ENCODE measurements at places on chromosomes 5 and 9.

GRCh38 chr5:51376509-51376908 is 6.7 kb upstream of the ISL1 start:
- no peak for DNase-seq
- H3K4me1 ChIP-seq, result no peaks in the 10 kb centered on the region
- peaks cover 10% of the 10 kb centered on the region for H3K27me3 ChIP-seq
- no peaks in the 10 kb centered on the region for H3K36me3 ChIP-seq
- no peak overlapping the region for H3K4me3 ChIP-seq

GRCh38 chr9:23682891-23683431 is 143.1 kb downstream of the ELAVL2 start:
- no peaks in the 10 kb centered on the region for H3K36me3 ChIP-seq
- no peak overlapping the region for H3K4me3 ChIP-seq

DNA sequence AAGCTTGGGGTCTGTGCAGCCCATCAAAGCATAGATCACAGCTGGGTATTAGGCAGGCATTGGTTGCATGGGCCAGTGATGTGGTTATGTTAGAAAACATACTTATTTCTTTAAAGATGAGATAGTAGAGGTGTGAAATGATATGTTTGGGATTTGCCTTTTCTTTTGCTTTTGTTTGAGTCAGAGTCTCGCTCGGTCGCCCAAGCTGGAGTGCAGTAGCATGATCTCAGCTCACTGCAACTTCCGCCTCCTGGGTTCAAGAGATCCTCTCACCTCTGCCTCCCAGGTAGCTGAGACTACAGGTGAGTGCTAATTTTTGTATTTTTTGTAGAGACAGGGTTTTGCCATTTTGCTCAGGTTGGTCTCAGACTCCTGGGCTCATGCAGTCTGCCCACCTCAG is 84.8 kb downstream of the PDE6A start:
- DNase-seq, result no peak
- H3K36me3 ChIP-seq, result 0 out of 2 replicates have a peak, but pooled peaks cover 6% of the 10 kb centered on the region
- H3K4me3 ChIP-seq, result no peak overlapping the region
- H3K4me1 ChIP-seq, result no peaks in the 10 kb centered on the region
- no peaks in the 10 kb centered on the region for H3K27me3 ChIP-seq
- no peak overlapping the region for H3K27ac ChIP-seq

GRCh38 chr5:136155761-136156160 is 23.1 kb downstream of the SMAD5 start:
- no peaks in the 10 kb centered on the region for H3K36me3 ChIP-seq
- no peak overlapping the region for H3K4me3 ChIP-seq
- peaks cover 5% of the 10 kb centered on the region for H3K27me3 ChIP-seq
- H3K4me1 ChIP-seq, result no peaks in the 10 kb centered on the region
- no peak overlapping the region for H3K27ac ChIP-seq

DNA sequence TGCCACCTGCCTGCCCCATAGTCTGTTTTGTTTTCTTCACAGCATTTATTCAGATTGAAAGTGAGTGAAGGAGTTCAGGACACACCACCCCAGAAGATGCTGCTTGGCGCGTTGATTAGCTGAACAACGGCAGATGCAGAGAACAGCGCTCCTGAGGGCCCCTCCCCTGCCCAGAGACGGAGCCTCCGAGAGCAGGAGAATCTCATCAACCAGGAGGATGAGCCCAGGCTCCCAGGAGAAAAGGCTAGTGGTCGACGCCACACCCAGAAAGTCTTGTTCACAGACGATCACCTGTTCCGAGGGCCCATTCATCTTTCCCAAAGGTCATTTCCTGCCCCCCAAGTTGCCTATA is 180.4 kb upstream of the PPP1R26 start:
- no peaks in the 10 kb centered on the region for H3K36me3 ChIP-seq
- DNase-seq, result no peak
- no peaks in the 10 kb centered on the region for H3K27me3 ChIP-seq
- H3K27ac ChIP-seq, result no peak overlapping the region

- H3K4me1 ChIP-seq, result no peaks in the 10 kb centered on the region
- peaks cover 4% of the 10 kb centered on the region for H3K36me3 ChIP-seq
- no peaks in the 10 kb centered on the region for H3K27me3 ChIP-seq
- DNase-seq, result no peak
- H3K4me3 ChIP-seq, result no peak overlapping the region
- no peak overlapping the region for H3K27ac ChIP-seq
Measured at GRCh38 chr9:27029186-27029585, 23.7 kb upstream of the LRRC19 start.

DNA sequence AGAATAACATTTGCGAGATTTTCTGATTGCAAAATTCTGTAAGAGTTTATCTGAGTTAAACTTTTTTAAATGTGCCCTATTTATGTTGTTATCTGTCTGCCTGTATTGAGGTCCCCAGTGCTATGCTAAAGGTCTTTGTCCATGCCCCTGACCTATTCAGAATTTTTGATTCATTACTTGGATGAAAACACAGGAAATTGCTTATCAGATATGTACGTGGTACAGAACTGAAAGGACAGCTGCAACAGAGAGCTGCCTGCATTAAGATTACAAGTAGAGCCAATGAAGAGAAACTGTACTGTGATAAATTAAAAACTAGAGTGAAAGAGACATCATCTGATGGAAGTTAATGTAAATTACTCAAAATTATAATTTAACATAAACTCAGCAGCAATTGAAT is 408.8 kb downstream of the ADGRV1 start:
- DNase-seq, result no peak
- H3K27ac ChIP-seq, result no peak overlapping the region
- H3K4me3 ChIP-seq, result no peak overlapping the region
- no peaks in the 10 kb centered on the region for H3K36me3 ChIP-seq
- no peaks in the 10 kb centered on the region for H3K27me3 ChIP-seq

- no peak overlapping the region for H3K4me3 ChIP-seq
- H3K27ac ChIP-seq, result no peak overlapping the region
- H3K4me1 ChIP-seq, result no peaks in the 10 kb centered on the region
- no peak for DNase-seq
Measured at GRCh38 chr5:159052401-159053011, 47.2 kb downstream of the EBF1 start.

GRCh38 chr5:79418276-79418675 is 95.7 kb downstream of the HOMER1 start:
- H3K27ac ChIP-seq, result no peak overlapping the region
- no peaks in the 10 kb centered on the region for H3K4me1 ChIP-seq
- H3K36me3 ChIP-seq, result no peaks in the 10 kb centered on the region
- H3K27me3 ChIP-seq, result no peaks in the 10 kb centered on the region
- DNase-seq, result no peak
- H3K4me3 ChIP-seq, result no peak overlapping the region

DNA sequence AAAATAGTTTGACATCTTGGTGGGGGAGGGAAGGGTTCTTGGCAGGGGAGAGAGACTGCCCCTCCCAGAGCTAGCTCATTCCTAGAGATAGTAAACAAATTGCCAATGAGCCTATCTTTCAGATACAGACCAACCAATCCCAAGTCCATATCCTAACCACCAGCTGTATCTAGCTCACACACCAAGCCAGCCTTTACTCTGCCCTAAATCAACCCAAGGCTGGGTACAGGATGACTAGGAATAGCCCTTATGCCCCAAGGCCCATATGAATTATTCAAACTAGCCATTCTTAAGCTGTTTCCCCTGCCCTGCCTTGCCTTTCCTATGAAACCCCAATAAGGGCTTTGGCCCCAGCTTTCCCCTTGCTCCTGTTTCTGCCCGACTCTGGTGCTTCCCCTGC is 281.3 kb upstream of the PANK3 start:
- no peaks in the 10 kb centered on the region for H3K36me3 ChIP-seq
- H3K27ac ChIP-seq, result no peak overlapping the region
- DNase-seq, result no peak
- H3K27me3 ChIP-seq, result no peaks in the 10 kb centered on the region
- no peak overlapping the region for H3K4me3 ChIP-seq
- no peaks in the 10 kb centered on the region for H3K4me1 ChIP-seq

GRCh38 chr9:134994926-134995791 is 77.4 kb upstream of the FCN1 start:
- H3K27ac ChIP-seq, result no peak overlapping the region
- no peaks in the 10 kb centered on the region for H3K36me3 ChIP-seq
- H3K4me1 ChIP-seq, result no peaks in the 10 kb centered on the region
- DNase-seq, result no peak
- H3K4me3 ChIP-seq, result no peak overlapping the region

- no peaks in the 10 kb centered on the region for H3K4me1 ChIP-seq
- no peak overlapping the region for H3K4me3 ChIP-seq
- no peak overlapping the region for H3K27ac ChIP-seq
- DNase-seq, result no peak
- peaks cover 15% of the 10 kb centered on the region for H3K27me3 ChIP-seq
- H3K36me3 ChIP-seq, result no peaks in the 10 kb centered on the region
Measured at GRCh38 chr5:115494570-115495289, 49.8 kb downstream of the FEM1C start.

- no peaks in the 10 kb centered on the region for H3K36me3 ChIP-seq
- H3K4me1 ChIP-seq, result peaks cover 7% of the 10 kb centered on the region
- DNase-seq, result peak; percentile 15
- H3K27me3 ChIP-seq, result no peaks in the 10 kb centered on the region
- no peak overlapping the region for H3K27ac ChIP-seq
Measured at GRCh38 chr9:83572524-83572923, 34.3 kb upstream of the FRMD3 start.

- H3K27ac ChIP-seq, result no peak overlapping the region
- no peak overlapping the region for H3K4me3 ChIP-seq
- no peak for DNase-seq
- peaks cover 6% of the 10 kb centered on the region for H3K27me3 ChIP-seq
- no peaks in the 10 kb centered on the region for H3K4me1 ChIP-seq
Measured at GRCh38 chr9:114203410-114204140, 48.2 kb downstream of the COL27A1 start.

GRCh38 chr9:89104821-89105220 is 73.8 kb downstream of the SHC3 start:
- no peak overlapping the region for H3K27ac ChIP-seq
- no peak for DNase-seq
- H3K4me1 ChIP-seq, result peaks cover 8% of the 10 kb centered on the region
- no peaks in the 10 kb centered on the region for H3K27me3 ChIP-seq
- peaks cover 6% of the 10 kb centered on the region for H3K36me3 ChIP-seq
- no peak overlapping the region for H3K4me3 ChIP-seq

DNA sequence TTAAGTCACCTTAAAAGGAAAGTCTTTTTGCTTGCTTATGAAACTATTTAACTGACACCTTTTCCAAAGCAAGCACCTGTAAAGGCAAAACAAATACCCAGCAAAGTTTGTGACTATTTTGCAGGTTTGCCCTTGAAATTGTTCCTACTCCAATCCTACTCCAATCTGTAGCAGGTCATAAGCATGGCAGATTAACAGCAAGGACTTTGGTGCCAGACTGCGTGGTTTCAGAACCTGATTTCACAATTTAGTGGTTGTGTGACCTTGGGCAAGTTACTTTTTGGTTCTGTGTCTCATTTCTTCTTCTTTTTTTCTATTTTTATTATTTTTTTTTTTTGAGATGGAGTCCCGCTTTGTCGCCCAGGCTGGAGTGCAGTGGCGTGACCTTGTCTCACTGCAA is 282.1 kb downstream of the RFX3 start:
- no peak for DNase-seq
- H3K27me3 ChIP-seq, result no peaks in the 10 kb centered on the region
- peaks cover 12% of the 10 kb centered on the region for H3K36me3 ChIP-seq
- no peak overlapping the region for H3K27ac ChIP-seq
- H3K4me1 ChIP-seq, result no peaks in the 10 kb centered on the region
